Bladder microvascular endothelial cell (primary cell): ENCODE measurements at places on chromosomes 5 and 9. TPM values are rescaled to one million over a fixed set of nuclear protein-coding genes. Genes with fewer than 3 reads are reported as not detected.

The PCDHA10 gene
- total RNA-seq = under 0.01 and 0.13 TPM in 2 replicates

The ABLIM3 gene
- total RNA-seq = 23.3 and 40.3 TPM in 2 replicates

The ENHO gene
- total RNA-seq = 0.06 and 0.16 TPM in 2 replicates

The PCDHB8 gene
- total RNA-seq = 0.16 and 1.3 TPM in 2 replicates

The ACTBL2 gene
- total RNA-seq = under 0.01 and 0.06 TPM in 2 replicates

The C5orf52 gene
- total RNA-seq = not detected in 2 replicates

The HAPLN1 gene
- total RNA-seq = under 0.01 TPM in 1 of 2 replicates, not detected in the other

The GADD45G gene
- total RNA-seq = 0.44 and 0.49 TPM in 2 replicates

The CAVIN4 gene
- total RNA-seq = 0.97 and 4.6 TPM in 2 replicates

The FOXD4L4 gene
- total RNA-seq = 0.38 TPM in 1 of 2 replicates, not detected in the other

The IL11RA gene
- total RNA-seq = 6.6 and 9.6 TPM in 2 replicates

The ZNF608 gene
- 7.3 and 13.0 TPM in 2 replicates for total RNA-seq

The TAF11L10 gene
- total RNA-seq = not detected in 2 replicates

The TMEM174 gene
- total RNA-seq = not detected in 2 replicates

The TOR1A gene
- total RNA-seq = 23.2 and 34.4 TPM in 2 replicates
